NCI-H1694 (cell line): ENCODE measurements at places on chromosomes 6 and 20.
A peak's percentile ranks its signal among the peaks of the same experiment; 100 is the strongest.

DNA sequence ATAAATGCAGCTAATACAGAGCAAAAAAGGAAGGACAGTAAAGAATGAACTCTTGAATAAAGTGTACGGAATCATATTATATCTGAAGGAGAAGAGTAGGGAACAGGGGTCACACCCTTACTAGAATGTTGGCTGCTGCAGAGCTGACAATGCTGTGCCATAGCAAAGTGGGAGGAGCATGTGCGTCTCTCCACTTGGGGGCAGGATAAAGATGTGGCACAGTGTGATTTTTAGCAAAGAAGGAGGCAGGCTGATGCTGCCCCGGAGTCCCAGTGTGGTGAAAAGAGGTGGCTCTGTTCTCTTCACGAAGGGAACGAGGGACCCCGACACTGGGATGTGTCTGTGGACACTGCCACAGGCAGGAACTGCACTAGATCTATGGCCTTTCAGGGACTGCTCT is 67.5 kb downstream of the INSM1 start:
- no peak for DNase-seq

- DNase-seq, result no peak
These were observed 43.5 kb upstream of the TIAM2 start for GRCh38 chr6:154951345-154952200.

DNA sequence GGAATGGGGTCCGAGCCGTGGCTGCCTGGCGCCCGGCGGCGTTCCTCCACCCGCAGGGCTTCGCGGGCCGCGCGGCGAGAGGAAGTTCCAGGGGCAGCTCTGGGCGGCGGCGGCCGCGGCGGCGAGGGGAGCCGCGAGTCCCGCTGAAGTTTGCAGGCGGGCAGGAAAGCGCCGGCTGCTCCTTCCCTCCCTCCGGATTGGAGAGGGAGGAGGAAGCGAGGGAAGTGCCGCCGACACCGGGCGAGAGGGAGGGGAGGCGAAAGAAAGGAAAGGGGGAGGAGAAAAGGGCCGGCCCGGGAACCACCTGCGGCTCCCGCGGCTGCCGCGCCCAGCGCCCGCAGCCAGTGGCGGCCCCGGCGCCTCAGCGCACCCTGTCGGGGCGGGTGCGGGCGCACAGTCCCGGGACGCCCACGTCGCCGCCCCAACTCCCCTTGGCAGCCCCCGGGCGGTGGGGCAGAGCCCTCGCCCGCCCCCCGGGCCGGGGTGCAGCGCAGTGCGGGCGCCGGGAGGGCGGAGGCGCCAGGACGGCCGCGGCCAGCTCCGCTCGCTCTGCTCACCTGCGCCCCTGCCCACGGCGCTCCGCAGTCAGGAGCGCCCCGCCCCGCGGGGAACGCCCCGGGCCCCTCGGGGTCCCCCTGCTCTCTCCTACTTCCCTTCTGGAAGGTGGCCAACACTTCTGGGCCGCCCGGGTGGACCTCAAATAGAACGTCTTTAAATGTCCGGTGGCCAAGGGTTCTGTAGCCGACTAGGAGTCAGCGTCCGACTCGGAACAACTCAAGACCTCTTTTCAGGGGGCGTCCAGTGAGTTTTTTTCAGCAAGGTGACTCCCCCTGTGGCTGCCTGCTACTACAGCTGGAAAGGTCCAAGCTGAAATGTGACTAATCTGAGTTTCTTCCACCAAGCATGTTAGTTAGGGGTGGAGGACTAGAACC is 80.3 kb upstream of the CCDC28A start:
- DNase-seq, result peak; percentile 22

GRCh38 chr20:35511814-35512420 is 17.5 kb downstream of the C20orf173 start:
- no peak for DNase-seq

- DNase-seq, result no peak
These were observed 53.5 kb upstream of the MLN start for GRCh38 chr6:33857093-33857931.

GRCh38 chr20:1362484-1362883 is 30.4 kb downstream of the FKBP1A start:
- DNase-seq, result no peak

DNA sequence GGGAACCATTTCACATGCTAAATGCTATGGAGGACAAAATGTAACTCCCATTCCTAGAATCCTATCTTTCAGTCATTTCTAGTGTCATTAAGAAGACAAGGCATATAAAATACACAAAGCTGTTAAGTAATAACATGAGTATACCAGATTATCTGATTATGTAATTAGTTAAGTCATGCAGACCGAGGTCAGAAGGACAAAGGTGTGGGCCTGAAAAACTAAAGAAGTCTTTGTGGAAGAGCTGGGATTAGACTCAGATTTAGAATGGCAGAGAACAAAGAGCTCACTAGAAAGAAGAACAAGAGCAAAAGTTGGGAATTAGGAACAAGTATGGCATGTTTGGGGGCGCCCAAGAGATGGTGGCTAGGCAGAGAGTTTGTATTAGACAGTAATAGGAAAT is 37.0 kb downstream of the EFHC1 start:
- DNase-seq, result no peak

DNA sequence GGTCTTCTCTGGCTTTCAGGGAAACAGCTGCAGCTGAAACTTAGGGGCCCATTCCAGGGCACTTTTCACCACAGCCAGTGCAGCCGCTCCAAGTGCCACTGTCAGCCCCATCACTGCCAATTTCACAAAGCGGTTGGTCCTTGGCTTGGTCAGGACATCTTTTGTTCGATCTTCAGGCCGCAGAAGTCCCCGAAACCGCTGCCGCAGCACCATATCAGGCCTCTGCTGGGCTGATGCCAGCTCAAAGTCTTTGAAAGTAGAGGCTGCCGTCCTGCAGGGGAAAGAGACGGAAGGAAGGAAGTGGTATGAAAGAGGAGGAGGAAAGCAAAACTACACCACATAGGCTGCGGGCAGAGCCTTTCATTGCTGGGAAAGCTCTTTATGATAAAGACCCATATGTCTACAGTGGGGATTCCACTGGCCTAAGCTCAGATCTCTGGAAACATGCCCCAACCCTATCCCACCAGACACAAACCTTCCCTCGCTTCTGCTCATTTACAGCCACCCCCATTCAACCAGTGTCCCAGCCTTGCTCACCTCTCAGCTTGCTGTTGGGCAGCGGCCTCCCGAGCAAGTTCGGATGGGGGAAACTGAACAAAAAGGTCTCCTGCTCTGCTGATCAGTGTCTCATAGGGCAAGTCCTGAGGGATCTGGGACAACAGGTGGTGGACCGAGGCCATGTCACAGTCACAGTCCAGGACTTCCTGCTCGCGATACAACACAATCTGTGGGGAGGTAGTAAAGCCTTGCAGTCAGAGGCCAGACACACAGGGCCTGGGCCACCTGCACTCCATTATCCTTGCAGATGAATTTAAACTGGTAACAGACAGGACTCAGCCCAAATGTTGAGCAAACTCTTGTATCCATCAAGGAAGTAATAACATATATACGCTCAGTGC is 23.5 kb downstream of the TBC1D20 start:
- no peak for DNase-seq

GRCh38 chr20:19947611-19948264 is 69.4 kb upstream of the NAA20 start:
- DNase-seq, result no peak

- no peak for DNase-seq
These were observed 39.7 kb upstream of the ZFP64 start for GRCh38 chr20:52231230-52231746.

GRCh38 chr20:10551732-10552724 is 116.9 kb downstream of the SLX4IP start:
- no peak for DNase-seq

- peak; percentile 36 for DNase-seq
These were observed 22.7 kb upstream of the TMEM181 start for GRCh38 chr6:158536891-158537798.

DNA sequence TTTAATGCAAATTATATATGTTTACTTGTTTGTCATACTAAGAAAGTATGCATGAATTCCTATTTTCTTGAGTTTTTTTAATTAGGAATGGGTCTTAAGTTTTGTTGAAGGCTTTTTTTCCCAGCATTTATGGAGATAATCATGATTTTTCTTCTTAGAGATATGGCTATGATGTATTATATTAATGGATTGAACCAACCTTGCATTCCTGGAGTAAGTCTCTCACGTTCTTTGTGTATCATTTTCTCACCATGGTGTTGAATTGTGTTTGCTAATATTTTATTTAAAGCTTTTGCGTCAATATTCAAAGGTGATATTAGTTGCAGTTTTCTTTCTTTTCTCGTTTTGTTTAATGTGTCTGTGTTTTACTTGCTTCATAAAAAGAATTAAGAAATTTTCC is 48.4 kb upstream of the SLC35D3 start:
- no peak for DNase-seq

GRCh38 chr6:79375635-79376337 is 141.3 kb upstream of the HMGN3 start:
- DNase-seq, result no peak

DNA sequence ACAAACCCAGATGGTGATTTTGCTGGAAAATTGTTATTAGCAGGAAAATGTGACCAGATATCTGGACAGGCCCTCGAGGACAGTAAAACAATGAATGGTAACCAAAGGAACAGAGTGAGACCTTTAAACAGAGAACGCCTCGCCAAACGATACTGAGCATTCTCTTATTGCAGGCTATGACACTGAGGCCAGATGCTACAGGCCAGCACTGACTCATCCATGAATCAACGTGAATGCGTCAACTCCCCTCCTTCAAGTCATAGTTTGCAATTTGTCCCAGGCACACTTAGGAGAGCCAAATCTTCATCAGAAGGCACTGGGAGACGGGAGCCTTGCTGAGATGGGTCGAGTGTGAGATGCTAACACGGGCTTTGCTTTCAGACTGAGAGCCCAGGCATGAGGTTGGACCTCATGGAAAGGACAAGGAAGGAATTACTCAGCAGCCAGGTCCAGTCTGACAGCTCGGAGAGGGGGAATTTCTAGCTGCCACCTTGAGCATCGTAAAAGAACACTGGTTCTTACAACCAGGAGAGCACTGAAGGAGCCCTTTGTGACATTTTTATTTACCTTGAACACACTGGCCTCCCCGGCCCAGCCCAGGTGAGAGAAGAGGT is 60.7 kb downstream of the BMP7 start:
- no peak for DNase-seq

DNA sequence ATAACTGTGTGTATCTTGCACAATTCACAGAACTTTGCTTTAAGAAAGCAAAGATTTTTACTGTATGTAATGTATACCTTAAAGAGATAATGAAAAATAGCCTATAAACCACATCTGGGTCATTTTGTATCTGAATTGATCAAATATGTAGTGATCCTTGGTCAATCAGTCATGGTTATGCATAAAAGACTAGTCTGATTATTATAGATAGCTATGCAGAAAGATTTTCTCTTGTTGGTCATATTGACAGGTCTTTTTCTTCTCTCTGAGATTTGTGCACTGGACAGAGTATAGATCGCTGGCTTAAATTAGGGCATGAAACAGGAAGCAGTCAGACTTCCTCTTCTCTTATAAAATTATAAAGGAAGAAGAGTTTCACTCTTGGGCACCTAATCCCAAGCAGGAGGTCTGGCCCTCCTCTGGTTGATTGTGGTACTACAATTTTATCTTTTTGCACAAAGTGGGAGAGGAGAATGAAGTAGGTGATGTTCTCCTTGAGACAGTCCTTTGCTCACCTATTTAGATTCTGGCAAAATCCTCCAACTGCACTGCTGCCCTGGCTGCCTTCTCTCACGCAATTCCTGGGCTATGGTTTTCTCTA is 380.9 kb upstream of the RGS17 start:
- DNase-seq, result no peak

- DNase-seq, result no peak
These were observed 91.3 kb upstream of the DTNBP1 start for GRCh38 chr6:15754035-15754705.

DNA sequence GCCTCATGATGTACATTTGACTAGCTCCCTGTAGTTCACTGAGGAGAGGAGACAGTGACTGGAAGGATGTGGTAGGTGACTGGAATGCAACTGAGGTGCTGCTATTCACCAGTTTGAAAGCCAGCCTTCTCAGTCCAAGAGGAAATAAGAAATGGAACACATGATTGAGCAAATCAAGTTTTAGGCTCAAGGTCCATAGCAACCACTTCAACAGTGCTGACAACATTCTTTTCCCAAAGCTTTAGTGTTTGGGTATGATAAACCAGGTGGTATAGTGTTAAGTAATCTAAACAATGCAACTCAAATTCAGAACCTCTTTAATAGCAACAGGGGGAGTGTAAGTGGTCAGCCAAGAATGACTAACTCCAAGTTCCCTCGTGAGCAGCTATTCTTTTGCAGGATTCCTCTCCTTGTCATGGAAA is 9.2 kb downstream of the ZHX3 start:
- DNase-seq, result no peak
